ENCODE measurements at places on chromosomes 2 and 18.

DNA sequence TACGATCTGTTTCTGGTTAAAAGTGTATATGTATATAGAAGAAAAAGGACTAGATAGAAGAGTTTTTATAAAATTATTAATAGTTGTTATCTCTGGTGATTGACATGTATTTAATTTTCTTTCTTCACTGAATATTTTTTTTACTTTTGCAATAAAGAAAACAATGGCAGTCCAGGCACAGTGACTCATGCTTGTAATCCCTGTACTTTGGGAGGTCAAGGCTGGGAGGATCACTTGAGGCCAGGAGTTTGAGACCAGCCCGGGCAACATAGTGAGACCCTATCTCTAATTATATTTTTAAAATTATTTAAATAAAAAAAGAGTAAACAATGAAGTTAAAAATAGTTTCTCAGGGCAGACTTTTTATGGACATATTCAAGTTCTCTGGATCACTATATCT is 114.7 kb downstream of the FAM117B start:
- DNase-seq = no peak

DNA sequence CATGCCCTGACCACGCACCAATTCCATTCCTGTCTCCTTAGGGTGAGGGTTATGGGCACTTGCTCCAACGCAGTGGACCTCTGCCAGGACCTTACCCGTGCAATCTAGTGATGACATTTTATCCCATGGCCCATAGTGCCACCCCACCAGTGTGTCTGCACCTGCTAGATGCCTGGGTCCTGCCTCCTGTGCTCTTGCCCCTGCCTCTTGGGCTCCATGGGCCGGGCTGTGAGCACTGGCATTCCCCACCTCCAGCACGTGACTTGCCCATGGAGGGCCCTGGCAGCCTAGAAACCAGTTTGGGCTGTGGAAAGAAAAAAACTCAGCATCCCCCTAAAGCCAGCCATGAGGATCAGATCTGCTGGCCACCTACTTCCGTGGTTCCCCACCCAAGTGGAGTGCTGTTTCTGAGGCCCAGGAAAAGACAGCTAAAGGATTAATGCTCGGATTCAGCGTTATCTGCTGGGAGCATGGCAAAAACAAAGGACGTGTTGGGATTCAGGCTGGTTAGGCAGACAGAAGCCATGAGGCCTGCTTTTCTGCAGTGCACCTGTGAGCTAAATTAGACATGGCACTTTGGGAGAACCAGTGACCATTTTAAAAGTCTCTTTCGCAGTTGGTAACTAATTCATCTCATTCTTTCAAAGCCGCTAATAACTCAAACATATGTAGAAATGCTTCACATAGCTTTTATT is 129.2 kb downstream of the ALPK2 start:
- DNase-seq = no peak

DNA sequence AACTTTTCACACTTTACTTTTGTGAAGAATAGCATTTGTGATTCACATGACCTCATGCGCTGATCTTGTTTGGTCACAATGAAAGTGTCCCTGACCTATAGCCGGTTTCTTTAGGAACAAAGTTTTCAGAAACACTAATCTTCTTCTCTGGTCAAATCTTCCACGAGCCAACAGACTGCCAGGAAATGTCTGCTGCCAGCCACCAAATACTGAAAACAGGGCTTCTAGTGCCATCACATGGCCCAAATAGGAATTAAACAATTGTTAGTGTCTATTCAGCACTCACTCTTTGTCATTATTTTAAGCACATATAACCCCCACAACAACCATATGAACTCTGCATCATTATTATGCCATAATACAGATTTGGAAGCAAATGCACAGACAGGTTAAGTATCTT is 286.5 kb upstream of the SYT4 start:
- DNase-seq = no peak

GRCh38 chr18:75418293-75419005 is 9.1 kb downstream of the SMIM21 start:
- DNase-seq = no peak

- no peak for DNase-seq
These were observed 60.8 kb upstream of the SPOPL start for GRCh38 chr2:138440759-138441158.

DNA sequence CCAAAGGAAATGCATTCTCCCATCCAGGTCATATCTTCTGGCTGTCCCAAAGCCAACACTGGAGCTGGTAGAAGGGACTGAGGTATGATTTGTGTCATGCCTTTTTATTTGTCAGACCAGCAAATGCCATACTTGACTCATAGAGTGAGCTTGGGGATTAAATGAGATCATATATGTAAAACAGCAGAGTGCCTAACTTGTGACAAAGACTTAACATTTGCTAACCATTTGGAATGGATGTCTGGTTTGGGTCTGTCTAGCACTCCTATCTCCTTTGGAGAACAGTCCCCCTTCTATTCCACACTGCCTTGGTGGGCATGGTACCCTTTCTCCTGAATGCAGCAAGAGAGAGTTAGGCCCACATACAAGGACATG is 128.5 kb upstream of the LGALSL start:
- no peak for DNase-seq

- DNase-seq = no peak
These were observed 2.0 kb downstream of the SRSF7 start for GRCh38 chr2:38748943-38749804.

DNA sequence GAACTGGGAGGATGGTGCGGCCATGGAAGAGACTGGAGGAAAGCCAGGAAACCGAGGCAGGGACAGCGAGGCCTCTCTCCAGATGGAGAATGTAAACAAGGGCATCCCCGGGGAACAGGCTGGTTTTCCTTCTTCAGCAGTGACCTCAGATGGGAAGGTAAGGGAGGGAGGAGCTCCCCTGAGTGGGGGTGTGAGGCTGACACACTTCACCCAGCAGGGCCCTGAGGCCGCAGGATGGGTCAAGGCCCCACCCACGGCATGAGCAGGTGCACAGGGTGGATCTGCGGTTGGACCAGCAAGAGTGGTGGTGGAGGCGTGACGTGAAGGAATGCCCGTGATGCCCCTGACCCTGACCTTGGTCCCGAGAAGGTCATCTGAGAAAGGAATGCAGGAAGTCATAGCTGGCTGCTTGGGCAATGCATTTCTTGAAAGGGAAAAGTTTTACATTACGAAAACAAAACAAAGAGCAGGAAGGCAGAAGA is 48.1 kb downstream of the ADCY3 start:
- DNase-seq = no peak

- no peak for DNase-seq
These were observed 89.4 kb downstream of the CELF4 start for GRCh38 chr18:37476182-37476581.

GRCh38 chr2:168076731-168077130 is 170.7 kb downstream of the STK39 start:
- DNase-seq = no peak

- DNase-seq = no peak
These were observed 83.0 kb downstream of the LPIN1 start for GRCh38 chr2:11829324-11829946.

- DNase-seq = peak; percentile 78
These were observed at the start of gene LYPD6 for GRCh38 chr2:149330127-149331022. Gene LYPD6, plus strand, starts transcription at chr2:149330587. Its CDS starts 107,122 bp downstream, at chr2:149437709.

GRCh38 chr18:34590503-34590902 is 119.6 kb upstream of the DTNA start:
- DNase-seq = no peak

- DNase-seq = no peak
These were observed 359.9 kb downstream of the OSR1 start for GRCh38 chr2:18998491-18998890.

- DNase-seq = no peak
These were observed 149.2 kb downstream of the FAM210A start for GRCh38 chr18:13577091-13577697.

- no peak for DNase-seq
These were observed 54.7 kb downstream of the ARHGAP15 start for GRCh38 chr2:143183804-143184463.

DNA sequence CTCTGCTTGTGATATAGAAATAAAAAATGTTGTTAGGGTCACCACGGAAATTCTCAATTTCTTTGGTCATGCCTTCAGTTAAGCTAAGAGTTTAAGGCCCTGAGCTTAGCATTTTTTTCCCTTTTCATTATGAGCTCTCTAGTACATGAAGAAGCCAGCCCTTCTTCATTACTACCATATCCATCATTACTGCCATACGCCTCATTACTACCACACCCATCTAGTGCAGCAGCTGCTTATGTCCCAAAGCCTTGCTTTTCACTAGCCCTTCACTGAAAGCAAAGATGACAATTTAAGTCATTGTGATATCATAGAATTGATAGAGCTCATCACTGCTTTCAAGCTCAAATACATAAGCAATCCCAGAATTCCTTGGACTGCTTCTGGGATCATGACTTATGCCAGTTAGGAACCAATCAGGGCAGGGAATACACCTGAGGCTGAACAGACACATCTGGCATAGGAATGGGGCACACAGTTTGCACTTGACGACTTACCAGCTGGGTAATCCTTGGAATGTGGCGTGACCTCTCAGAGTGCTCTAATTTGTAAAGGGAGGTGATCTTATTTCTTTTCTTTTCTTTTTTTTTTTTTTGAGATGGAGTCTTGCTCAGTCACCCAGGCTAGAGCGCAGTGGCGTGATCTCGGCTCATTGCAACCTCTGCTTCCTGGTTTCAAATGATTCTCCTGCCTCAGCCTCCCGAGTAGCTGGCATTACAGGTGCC is 40.3 kb downstream of the SOWAHC start:
- DNase-seq = no peak

DNA sequence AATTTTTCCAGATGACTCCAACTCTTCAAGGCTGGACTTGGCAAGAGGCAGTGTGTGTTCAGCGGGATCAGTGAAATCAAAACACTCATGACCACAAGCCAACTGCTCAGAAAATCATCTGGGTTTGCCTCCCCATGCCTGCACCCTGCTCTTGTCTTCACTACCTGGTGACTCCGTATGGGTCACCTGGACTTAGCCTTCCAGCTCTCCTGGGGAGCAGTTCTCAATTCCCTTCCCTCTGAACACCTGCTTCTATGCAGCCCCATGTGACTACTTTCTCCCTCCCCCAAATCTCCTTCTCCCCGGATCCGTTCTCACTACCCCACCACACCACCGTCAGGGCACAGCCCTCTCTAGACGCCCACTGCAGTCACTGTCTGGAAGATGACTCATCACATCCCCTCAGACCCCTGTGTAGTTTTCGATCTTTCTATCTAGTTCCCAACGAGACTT is 130.2 kb upstream of the ID2 start:
- DNase-seq = no peak

DNA sequence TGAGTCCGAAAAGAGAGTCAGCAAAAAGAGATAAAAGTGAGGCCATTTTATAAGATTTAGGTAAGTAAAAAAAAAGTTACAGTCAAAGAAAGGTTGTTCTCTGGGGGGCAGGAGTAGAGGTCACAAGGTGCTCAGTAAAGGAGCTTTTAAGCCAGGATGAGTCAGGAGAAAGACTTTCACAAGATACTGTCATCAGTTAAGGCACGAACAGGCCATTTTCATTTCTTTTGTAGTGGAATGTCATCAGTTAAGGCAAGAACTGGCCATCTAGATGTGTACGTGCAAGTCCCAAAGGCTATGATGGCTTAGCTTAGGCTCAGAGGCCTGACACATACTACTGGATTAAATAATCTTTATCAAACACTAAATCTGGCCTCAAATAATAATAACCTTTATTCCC is 1207.3 kb upstream of the FAM98A start:
- no peak for DNase-seq

DNA sequence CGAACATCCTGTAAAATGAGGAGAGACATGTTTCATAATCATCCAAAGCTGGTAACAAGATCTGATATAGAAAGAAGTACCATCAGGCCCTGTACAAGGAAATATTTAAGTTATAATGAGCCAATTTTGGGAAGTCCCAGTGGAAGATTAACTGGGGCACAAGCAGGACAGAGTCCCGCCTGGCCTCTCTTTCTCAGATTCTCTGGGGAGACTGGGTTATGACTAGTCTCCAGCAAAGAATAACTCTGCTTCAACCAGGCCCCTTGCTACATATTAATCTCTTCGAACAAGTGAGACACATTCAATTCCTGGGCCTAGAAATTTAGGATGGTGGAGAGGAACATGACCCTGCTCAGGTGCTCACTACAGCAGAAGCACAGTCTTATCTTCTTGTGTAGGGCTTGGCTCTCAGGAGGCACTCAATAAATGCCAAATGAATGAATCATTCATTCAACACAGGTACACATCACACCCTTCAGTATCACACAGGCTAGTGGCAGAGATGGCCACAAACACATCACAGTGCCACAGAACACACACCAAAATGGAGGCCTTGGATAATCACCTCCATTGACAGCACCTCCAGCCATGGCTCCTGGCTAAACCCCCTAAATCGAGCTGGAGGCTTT is 46.4 kb upstream of the RNF152 start:
- no peak for DNase-seq

DNA sequence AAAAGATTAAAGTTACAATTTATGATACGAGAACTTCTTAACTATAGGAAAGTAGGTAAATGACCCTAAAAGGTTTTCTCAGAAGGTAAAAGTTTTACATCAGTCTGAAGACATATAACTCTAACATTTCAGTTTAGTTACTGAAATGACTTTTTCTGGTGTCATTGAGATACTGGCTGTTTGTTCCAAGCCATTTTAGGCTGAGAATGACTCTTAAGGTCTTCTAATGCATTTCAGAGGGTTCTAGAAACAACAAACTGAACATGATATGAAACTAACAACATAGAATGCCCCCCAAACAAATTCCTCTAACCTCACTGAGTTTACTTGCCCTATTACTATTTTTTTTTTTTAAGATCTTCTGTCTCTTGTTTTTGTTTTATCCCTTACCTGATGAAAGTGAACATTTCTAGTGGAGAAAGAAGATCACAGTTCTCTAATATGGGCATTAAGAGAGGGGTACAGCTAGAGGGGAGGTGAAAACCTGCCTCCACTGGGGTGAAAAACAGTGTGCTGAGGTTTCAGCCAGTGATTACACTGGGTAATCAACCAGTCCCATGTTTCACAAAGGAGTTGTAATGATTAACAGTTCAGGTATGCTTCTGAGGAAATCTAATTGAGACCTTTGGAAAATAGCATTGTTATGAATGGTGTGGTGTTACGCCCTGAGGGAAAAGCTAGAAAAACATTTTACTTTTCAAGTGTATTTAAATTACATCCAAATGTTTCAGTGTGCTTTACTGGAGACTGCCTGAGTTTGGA is 11.2 kb downstream of the NABP1 start:
- no peak for DNase-seq

- DNase-seq = no peak
These were observed 33.3 kb downstream of the SPP2 start for GRCh38 chr2:234083572-234084348.

- no peak for DNase-seq
These were observed 104.8 kb upstream of the SLC8A1 start for GRCh38 chr2:40556739-40557138.

GRCh38 chr2:10752236-10752635 is 30.8 kb downstream of the ATP6V1C2 start:
- DNase-seq = no peak

GRCh38 chr18:48472610-48473009 is 63.4 kb upstream of the ZBTB7C start:
- DNase-seq = no peak

DNA sequence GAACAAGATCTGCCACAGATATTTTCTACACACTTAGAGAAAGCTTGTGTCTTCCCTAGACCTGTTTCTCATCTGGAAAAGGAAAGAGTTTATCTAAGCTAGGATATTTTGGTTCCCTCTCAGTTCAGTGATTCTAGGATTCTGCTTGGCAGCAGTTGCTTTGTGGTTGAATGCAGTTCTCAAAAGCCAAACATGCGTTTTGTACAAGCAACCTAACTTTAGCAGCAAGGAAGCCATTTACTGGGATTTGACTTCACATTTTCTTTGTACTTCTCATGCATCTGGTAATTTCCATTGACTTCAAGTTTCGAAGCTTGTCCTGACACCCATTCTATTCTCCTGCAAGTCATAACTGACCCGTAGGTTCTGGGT is 33.3 kb downstream of the VSNL1 start:
- no peak for DNase-seq

- DNase-seq = no peak
These were observed 117.7 kb upstream of the MCFD2 start for GRCh38 chr2:47033102-47033880.
